ENCODE measurements at places on chromosomes 3 and 15. TPM values are rescaled to one million over a fixed set of nuclear protein-coding genes. Genes with fewer than 3 reads are reported as not detected.

The TTC23 gene
- 46.3 TPM for total RNA-seq

GRCh38 chr3:67635806-67636205 is 18.6 kb downstream of the SUCLG2 start:
- H3K36me3 ChIP-seq, result no peaks in the 10 kb centered on the region
- H3K27me3 ChIP-seq, result no peaks in the 10 kb centered on the region
- no peak overlapping the region for H3K4me3 ChIP-seq
- peak overlapping the region; percentile 36 for H3K27ac ChIP-seq
- no peaks in the 10 kb centered on the region for H3K4me1 ChIP-seq

DNA sequence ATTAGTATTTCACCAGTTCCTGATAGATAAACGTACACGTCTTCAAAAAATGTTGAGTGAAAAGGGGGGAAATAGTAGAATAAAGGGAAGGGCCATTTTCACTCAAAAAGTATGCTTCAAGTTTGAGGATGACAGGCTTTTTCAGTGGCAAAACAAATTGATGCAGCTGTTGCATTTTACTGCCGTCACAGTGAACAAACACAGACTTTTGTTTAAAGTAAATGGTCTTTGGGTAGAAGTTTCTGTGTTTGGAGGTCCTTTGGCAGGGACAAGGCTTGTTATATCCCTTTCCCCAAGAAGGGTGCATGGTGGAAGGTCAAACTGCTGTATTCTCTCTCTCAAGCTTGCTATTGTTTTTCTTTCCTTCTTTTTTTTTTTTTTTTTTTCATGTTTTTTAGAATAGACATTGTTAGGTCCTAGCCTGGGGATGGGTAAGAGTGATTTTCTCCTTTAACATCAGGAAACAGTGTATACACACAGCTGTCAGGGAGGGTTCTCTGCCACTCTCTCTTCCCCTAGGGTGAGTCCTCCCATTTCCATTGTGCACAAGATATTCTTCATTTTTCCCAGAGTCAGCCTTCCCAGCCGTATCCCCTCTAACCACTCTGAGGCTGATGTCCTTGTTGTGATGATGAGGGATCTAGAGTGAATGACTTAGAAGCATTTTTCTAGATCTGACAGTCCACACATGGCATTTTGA is 6.6 kb upstream of the SUCNR1 start:
- no peak overlapping the region for H3K27ac ChIP-seq
- H3K27me3 ChIP-seq, result no peaks in the 10 kb centered on the region
- H3K4me1 ChIP-seq, result peaks cover 11% of the 10 kb centered on the region
- DNase-seq, result no peak

DNA sequence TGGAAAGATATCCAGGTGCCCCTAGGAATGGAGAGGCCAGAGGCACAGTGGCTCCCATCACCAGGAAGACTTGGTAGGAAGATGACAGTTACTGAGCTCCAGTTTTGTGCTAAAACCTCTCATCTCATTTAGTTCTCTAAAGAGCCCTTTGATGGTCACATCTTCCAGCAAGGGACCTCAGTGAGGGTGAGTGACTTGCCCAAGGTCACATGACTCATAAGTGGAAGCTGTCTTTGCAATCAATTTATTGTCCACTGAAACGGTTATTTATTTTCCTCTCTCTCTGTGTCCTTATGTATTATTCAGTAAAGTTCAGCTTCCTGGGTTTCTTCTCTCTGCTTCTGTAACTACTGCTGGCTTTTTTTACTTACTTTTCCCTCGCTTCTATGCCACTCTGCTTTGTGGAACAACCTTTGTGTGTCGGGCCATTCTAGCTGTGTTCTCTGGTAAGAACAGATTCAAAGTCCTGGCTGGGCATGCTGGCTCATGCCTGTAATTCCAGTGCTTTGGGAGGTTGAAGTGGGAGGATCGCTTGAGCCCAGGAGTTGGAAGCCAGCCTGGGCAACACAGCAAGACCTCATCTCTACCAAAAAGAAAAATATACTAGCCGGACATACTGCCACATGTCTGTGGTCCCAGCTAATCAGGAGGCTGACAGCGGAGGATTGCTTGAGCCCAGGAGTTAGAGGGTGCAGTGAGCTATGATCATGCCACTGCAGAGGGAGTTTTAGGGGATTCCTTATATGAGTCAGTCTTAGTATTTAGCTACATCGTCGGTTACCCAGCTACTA is 55.9 kb downstream of the PDIA5 start:
- no peak overlapping the region for H3K27ac ChIP-seq
- H3K36me3 ChIP-seq, result no peaks in the 10 kb centered on the region
- no peaks in the 10 kb centered on the region for H3K4me1 ChIP-seq
- no peaks in the 10 kb centered on the region for H3K27me3 ChIP-seq
- DNase-seq, result no peak
- no peak overlapping the region for H3K4me3 ChIP-seq

DNA sequence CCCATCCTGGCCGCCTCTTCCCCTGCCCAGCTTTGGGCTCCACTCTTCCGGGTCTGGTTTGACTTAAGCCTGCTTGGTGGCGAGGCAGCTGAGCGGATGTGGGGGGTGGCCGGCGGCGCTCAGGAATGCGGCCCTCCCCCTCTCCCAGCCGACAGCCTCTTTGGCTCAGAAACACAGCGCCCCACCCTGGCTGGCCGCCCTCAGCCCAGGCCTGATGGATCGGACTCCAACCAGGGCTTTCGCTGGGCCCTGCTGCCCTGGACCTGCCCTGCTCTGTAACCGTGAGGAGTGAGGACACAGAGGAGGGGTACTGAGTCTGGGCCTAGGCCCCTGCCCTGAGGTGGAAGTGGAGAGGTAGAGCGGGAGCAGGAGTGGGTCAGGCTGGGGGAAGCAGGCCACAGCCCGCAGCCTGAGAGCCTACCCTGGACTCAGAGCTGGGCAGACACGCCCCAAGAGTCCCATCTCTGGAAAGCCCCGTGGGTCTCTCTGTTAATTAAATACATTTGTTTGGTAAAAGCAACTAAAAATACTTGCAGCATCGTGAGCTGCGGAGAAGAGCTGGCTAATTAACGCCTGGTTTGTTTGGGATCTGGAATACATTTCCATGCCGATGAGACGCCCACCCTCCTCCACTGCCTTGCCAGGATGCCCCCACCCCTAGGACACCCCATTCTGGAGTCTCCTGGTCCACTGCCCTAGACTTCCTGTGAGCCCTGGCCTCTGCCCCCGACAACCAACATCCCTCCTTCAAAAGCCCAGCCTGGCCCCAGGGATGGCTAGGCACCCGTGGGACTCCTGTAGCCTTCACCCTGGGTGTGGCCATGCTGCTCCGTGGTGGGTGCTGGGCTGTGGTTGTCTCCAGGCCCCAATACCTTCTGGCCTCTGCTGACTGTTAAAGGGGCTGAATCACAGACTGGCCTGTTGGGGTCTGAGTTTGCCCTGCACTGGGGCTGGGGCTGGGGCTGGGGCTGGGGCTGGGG is 19.6 kb downstream of the PLXNA1 start:
- peak overlapping the region; percentile 86 for H3K27ac ChIP-seq
- DNase-seq, result peak; percentile 88
- no peak overlapping the region for H3K4me3 ChIP-seq
- no peaks in the 10 kb centered on the region for H3K36me3 ChIP-seq

GRCh38 chr3:138396752-138397410 is 37.5 kb upstream of the ESYT3 start:
- no peak overlapping the region for H3K4me3 ChIP-seq
- no peak for DNase-seq
- H3K4me1 ChIP-seq, result no peaks in the 10 kb centered on the region
- H3K36me3 ChIP-seq, result no peaks in the 10 kb centered on the region
- no peak overlapping the region for H3K27ac ChIP-seq
- no peaks in the 10 kb centered on the region for H3K27me3 ChIP-seq

DNA sequence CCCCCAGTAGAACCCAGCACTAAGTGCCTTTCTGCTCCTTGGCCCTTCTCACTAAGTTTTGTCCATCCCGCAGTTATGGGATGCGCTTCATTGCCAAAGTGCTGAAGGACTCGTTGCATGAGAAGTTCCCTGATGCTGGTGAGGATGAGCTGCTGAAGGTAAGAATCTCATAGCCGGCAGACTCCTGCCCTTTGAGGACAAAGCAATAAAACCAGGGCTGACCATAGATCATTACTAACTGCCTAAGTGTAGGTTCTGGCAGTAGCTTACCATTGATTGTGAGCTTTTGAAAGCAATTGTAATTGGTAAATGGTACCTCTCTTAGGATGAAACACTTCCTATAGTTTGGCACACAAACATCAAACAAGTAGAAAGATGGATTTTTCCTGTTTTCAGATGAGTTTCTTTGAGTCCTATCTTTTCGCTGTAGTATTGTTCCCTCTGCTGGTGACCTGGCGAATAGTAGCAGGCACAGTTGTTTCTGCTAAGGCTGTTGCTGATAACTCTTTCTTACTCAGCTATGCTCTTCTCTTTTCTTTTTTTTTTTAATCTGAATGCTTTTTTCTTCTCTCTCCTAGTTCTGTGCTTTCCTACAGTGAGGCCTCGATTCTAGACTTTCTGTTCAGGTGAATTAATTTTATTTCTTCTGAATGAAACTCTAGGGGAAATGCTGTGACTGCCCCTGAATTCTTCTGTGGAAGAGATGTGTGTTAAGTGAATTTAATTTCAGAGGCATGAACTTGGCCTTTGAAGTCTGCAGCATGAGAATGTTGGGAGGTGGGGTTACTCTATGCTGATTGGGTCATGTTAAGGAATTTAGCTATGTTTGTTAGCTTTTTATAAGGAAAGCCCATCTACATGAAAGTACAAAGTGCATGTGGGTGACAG is 47.4 kb upstream of the CRTC3 start:
- H3K4me3 ChIP-seq, result no peak overlapping the region
- DNase-seq, result peak; percentile 67
- H3K27me3 ChIP-seq, result no peaks in the 10 kb centered on the region
- no peak overlapping the region for H3K27ac ChIP-seq

Measured in hepatocyte (in vitro differentiated cells).